Jurkat, Clone E6-1 (cell line): ENCODE measurements at places on chromosomes 7 and 10.

GRCh38 chr10:88289342-88289741, 293.8 kb downstream of the RNLS start:
- no peak for DNase-seq

GRCh38 chr7:123637203-123637602, 18.5 kb upstream of the LMOD2 start:
- no peak for DNase-seq

DNA sequence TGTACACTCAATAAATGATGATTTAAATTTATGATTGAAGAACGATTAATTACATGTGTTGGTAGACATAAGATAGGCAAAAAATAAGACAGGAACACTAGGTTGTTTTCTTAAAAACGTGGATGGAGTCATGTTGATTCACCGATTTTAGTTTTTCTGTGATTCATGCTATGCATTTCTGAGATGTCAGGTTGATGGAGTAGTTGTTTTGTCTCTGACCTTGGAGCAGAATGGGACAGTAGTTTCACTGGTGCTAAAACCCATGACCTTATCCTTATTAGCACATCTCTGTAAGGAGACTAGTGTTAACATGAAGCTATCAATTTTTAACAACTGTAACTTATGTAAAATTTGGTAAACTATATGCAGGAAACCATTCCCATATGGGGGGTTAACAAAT, 611.6 kb upstream of the FZD8 start:
- DNase-seq, result no peak

DNA sequence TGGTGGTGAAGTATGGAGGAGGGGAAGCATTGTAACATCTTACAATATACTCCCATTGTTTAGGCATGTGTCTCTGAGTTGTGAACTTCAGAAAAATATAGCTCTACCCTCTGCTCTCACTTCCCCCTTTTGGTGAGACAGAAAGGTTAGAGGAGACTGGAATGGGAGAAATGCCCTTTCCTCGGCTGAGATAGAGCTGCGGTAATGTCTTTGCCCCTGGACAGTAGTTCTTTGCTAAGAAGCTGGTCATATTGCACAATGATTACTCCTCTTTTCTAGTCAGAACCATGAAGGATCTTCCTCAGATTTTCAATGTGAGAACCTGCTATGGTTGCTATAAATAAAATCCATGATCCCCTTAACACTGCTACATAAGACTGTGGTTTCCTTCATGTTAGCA, 171.0 kb downstream of the SEM1 start:
- no peak for DNase-seq

DNA sequence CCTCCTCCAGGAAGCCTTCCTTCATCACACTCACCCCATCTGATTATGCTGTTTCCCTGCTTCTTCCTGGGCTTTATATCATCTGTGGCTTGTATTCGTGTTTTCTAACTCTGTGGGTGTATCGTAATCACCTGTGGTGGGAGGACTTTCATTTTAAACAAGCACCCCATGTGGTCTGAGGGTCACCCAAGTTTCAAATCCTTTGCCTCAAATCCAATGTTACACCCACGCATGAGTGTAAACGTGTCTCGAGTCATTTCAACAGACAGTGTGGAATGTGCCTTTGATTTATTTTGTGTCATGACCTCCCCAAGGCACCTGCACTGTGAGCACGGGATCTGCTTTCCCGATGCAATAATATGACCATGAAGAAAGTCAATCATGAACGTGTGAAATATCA, 17.5 kb upstream of the LYZL2 start:
- DNase-seq, result no peak

DNA sequence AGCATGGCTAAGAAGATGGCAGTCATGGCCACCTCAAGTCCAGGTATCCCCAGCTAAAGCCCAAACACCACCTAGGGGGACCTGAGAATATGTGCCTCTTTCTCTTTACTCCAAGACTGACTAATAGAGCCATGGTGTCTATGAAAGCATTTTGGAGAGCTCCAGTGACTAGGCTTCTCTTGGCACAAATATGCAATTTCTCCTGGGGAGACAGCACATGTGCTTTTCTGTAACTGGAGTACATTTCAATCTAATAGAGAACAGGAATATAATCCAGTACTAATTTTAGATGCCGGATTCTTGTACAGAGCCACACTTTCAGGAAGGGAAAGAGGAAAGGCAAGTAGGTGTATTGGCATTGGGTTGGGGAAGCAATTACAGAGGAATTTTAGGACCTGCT, 260.1 kb downstream of the BMPER start:
- DNase-seq, result no peak

GRCh38 chr10:121624836-121625486, 26.7 kb upstream of the FGFR2 start:
- DNase-seq, result no peak

DNA sequence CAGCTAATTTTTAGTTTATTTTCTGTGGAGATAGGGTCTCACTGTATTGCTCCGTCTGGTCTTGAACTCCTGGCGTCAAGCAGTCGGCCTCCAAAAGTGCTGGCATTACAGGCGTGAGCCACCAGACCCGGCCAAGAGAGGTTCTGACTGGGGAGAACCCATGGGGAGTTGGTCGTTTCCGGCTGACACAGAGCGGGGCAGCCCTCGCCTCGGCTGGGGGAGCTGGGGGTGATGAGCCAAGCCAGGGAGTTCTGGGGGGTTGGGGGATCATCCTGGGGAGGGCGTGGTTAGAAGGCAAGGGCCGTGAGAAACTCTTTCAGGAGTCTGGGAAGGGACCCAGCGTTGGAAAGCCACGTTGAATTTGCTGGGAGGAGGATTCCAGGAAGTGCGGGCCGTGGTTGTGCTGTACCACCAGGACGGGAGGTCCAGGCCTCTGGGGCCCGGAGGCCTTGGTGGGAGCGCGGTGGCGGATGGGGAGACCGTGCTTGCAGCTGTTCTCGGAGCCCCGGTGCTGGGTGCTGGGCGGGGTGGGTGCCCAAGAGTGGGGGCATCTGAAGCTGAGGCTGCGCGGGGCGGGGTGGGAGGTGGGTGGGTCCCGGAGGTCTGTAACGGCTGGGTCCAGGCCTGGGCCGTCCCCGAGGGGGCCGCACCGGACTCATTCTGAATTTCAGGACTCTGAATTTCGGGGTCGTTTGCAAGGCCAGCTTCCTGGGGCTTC, 8.4 kb upstream of the ZNF853 start:
- no peak for DNase-seq

GRCh38 chr10:70756700-70757360, 28.3 kb downstream of the TBATA start:
- no peak for DNase-seq

DNA sequence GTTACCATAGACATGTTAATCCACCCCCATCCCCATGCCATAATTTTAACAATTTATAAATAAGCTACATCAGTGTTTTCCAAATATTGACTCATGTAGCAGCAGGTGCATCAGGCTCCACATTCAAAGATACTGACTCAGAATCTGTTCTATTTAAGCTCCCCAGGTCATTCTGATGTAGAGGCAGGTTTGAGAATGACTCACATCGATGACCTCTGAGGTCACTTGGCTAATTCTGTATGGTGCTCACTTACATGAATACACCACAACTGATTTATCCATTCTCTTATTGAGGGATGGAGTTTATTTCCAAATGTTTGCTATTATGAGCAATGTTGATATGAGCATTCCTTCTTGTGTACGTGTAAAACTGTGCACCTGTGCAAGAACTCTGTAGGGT, 1159.0 kb downstream of the TYW1 start:
- no peak for DNase-seq

- no peak for DNase-seq
Measured at GRCh38 chr7:44798649-44799305, 2.3 kb downstream of the PPIA start.

DNA sequence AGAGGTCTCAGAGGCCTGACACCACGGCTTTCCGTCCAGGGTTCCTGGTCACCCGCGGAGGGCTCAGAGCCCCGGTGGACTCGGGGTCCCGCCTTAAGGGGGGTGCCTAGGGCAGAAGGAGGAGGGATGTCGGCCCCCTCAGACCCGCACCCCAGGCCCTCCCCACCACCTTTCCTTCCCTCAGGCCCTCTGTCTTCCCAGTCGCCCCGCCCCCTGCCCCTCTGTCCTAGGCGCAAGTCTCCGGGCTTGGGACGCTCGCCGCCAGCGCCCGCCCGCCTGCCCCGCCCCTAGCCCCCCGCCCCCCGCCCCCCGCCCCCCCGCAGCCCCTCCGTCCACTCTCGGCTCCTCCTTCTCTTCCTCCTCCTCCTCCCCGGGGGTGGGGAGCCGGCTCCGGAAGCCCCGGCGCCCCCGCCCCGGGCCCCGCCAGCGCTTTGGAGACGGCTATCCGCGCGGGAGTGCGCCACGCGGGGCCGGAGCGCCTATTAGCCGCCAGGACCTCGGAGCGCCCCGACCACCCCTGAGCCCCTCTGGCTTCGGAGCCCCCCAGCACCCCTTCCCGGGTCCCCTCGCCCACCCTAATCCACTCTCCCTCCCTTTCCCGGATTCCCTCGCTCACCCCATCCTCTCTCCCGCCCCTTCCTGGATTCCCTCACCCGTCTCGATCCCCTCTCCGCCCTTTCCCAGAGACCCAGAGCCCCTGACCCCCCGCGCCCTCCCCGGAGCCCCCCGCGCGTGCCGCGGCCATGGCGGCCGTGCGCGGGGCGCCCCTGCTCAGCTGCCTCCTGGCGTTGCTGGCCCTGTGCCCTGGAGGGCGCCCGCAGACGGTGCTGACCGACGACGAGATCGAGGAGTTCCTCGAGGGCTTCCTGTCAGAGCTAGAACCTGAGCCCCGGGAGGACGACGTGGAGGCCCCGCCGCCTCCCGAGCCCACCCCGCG, at the start of gene AEBP1:
Gene AEBP1 (plus strand): TSS at position 423 of the 937 bp plus-strand sequence. CDS start 321 bp downstream, at position 744.
- no peak for DNase-seq

DNA sequence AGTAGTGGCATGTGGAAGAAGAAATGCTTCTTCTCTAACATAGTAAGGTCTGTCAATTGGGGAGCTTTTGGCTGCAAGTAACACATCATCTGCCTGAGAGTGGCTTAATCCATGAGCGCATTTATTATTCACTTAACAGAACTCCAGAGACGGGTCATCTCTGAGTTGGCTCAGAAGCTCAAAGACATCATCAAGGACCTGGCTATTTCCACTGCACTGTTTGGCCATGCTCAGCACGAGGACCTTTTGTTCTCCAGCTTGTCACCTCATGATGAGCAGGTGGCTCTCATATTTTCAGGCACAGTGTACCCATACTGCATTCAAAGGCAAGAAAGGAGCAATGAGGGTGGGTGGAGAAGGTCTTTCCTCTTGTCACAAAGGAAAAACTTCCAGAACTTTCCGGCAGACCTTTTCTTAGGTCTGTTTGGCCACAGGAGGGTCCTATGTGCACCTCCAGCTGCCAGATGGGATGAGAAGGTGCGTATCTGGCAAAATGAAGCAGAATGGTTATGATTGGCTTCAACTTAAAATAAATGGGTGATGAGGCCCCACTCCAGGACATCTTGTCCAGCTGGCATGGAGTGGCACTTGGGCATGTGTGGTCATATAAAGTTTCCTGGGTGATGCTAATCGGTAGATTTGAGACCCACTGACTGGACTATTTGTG, 55.6 kb upstream of the SHH start:
- no peak for DNase-seq
